MM.1S (cell line): ENCODE measurements at places on chromosomes 11 and 22.

DNA sequence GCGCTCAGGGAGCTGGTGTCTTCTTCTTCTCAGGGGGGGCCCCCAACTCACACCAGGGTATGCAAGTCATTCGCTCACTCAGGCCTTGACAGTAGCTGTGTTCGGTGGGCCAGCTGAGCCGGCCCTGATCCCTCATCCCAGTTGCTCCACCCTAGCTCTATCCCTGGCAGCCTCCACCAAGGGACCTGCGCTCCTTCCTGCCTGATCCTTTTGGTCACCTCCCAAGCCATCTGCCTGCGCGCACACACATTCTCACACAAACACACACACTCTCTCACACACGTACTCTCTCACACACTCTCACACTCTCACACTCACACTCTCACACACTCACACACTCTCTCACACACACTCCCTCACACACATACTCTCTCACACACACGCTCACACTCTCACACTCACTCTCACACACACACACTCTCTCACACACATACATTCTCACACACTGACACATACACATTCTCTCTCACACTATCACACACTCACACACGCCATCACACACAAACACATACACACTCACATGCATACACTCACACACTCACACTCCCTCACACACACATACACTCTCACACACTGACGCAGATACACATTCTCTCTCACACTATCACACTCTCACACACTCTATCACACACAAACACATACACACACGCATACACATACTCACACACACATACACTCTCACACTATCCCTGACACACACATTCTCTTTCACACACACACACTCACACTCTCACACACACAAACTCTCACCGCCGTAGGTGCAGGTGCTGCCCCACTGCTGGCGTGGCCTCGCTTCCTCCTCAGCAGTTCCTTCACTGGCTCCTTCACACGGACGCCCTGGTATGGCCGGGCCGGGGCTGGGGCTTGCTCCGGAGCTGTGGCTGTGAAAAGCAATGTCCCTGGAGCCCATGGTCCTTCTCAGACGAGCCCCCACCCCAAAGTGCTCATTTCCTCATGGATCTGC lies 20.8 kb downstream of the POU2AF1 start:
- no peak for DNase-seq

DNA sequence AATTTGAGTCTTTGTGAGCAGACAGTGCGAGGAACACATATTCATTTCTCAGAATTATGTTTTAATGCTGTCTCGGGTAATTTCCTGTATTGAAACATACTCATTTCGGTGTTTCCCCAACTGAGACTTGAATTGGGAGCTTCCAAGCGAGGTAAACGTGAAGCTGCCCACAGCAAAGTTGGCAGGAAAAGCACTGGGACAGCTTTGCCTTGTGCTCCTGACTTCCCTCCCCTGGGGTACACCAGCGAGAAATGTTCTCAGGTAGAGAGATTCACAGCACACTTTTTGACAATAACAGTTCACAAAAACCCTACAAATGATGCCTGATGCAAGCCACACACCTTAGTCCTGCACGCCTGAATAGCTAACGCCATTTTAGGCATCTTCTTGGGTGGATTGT lies 3.1 kb downstream of the HTR3B start:
- DNase-seq: no peak

- DNase-seq: no peak
These were observed 779 bp downstream of the SELENOH start for GRCh38 chr11:57742087-57742452.

- no peak for DNase-seq
These were observed 9.5 kb upstream of the OR5B12 start for GRCh38 chr11:58451585-58451984.

DNA sequence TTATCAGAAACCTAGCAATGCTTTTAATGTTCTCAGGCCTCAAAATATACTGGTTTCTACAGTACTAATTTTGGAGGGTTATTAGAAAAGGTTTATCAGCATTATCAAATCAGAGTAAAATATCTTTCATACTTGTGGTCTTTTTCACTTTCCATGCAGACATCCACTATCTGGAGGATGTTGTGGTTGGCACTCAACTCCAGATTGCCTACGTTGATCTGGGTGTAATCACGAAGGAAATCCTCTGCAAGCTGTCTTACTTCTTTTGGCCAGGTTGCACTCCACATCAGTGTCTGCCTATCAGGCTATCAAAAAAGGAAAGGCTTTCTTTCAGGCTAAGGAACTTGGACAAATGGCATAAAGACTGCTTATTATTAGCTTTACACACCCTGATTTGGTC lies 11.6 kb downstream of the DDX17 start:
- DNase-seq: no peak

- no peak for DNase-seq
These were observed 28.0 kb downstream of the ARHGAP1 start for GRCh38 chr11:46672381-46672839.

DNA sequence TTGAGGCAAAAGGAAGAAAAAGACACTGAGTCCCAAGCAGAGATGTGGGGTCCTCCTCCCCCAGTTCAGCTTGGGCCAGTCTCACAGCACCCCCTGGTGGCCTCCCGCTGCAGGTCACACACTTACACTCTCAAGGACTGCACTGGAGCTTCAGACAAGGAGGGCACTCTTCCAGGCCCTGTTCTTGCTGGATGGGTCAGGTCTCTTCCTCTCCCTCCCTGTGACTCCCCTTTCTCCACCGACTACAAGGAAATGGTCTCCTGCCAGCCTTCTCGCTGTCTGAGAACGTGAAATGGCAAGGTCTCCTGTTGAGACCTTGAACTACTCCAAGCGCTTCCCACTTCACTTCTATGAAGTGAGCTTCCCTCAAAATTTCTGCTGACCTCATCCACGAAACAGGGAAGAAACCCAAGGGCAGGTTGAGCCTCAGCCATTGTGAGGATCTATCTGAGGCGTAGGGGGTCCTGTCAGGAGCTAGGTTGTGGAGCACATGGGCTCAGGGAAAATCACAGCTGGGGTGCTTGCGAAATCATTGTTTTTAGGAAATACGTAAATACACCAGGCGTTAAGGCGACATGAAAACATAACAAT lies 11.2 kb upstream of the IGLL1 start:
- peak; percentile 51 for DNase-seq

DNA sequence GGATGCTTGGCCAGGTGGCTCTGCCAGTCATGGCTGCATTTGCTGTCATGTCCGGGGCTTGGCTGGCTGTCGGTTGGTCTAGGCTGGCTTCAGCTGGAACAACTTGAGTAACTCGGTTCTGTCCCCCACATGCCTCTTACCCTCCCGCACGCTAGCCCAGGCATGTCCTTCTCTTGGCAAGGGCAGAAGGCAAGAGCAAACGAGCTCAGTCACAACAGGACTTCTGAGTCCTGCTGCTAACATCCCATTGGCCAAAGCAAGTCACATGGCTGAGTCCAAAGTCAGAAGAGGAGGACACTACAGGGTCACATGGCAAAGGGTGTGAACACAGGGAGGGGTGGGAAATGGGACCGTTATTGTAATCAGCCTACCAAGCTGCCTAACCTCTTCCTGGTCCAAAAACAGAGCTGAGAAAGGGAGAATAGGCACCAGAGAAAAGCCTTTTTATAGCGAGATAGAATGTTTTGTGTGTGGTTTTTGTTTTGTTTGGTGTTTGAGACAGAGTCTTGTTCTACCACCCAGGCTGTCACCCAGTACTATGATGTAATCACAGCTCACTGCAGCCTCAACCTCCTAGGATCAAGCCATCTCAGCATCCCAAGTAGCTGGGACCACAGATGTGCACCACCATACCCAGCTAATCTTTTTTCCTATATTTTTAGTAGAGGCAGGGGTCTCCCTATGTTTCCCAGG lies 81.9 kb downstream of the MN1 start:
- DNase-seq: no peak

DNA sequence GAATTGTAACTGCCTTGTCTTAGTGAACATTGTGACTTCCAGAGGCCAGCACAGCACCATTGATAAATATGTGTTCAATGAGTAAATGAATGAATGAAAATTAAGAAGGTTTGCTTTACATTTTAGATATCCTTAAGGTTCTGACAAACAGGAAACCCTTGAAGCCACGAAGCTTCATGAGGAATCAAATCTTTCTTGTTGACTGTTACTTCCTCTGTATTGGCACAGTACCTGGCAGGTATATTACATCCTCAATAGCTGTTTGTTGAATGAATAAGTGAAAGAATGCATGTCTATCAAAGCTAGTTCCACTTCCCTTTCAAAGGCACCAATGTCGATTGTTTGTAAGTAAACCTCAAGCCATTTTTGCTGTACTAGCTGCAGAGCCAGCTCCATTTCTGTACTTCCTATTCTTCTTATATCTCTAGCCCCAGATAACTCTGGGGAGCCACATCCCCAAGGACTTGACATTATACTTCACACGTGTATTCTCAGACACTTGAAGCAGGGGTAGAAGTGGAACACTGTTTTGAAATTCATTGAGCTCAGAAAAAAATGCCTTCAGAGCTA lies 140.3 kb upstream of the RAG2 start:
- DNase-seq: no peak

DNA sequence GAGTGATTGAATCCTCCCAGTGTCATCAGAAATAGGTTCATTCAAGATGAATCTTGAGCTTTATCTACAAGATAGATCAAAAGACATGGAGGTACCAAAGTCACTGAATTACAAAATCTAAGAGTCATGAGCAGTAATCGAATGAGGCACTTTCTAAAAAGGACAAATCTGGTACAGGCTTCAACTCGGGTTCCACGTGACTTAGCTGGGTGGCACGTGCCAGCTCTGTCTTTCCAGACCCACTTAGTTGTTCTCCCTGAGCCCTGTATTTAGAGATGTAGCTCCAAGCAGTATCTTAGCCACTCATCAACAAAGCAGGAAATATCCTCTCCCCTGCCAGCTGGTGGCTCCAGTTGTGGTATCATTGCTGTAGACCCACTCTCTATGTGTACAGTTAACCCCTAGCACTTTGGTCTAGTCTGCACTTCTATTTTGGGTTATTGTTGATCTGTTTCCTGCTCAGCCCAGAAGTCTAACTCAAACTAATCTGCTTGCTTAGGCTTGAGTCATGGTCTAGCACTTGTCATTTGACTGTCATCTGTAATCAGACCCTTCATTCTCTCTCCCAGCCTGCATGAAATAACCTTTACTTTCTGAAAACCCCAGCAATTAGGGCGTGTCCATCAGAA lies 528.7 kb downstream of the ETS1 start:
- peak; percentile 26 for DNase-seq

- no peak for DNase-seq
These were observed 18.6 kb downstream of the PHLDB1 start for GRCh38 chr11:118625976-118626375.

GRCh38 chr11:48063424-48063978 lies 83.1 kb downstream of the PTPRJ start:
- no peak for DNase-seq

DNA sequence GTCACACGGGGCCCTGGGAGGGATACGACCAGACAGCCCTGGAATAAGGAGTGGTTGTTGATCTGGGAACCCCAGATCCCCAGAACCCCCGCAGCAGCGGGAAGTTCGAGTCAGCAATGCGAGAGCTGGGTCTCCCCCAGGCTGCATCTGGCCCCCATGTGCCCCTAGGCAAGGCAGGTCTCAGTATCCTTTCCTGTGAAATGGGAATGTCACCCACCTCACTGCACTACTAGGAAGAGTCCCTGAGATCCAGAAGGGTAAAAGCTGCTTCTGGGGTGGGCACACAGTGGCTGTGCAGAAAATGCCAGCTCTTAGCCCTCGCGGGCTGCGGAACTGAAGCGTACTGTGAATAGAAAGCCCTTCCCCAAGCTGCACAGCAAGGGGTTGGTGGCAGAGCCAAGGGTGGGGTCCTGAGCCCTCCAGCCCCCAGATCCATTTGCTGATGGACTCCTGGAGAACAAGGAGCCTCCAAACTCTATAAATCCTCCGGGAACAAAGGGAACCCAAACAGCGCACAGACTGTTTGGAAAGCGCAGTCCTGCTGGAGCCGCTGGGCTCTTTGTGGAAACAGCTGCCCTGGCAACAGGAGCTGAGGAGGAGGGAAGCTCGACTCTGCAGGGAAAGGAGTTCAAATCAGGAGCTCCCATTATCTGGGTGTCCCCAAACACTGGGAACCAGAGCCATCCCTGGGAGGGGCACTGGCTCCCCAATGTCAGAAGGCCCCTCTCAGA lies 68.2 kb upstream of the SHISAL1 start:
- DNase-seq: no peak

DNA sequence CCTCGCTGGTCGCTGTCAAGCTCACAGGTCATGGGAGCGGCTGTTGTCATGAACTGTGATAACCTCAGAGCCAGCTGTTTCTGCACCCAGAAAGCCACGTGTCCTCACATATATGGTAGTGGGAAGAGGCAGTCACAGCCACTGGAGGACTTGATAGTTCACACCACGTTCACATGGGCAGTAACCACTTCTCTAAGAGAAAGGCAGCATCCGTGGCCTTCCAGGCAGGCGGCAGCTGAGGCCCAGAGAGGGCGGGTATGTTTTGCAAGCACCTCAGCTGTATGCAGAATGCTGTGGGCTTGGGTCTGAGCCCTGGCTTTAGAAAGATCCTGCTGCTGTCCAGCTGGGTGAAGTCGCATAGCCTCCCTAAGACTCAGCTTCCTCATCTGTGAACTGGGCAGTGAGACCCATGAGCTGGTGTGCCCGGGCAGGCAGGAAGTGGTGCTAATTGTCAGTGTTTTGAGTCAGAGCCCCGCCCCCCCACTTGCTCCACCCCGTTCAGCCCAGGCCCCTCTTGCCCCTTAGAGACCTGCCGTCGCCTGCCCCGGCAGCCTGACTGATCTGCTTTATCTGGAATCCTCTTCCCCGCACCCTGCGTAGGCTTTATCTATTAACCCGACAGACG lies 13.3 kb downstream of the TTC38 start:
- no peak for DNase-seq

- peak; percentile 76 for DNase-seq
These were observed 6.3 kb upstream of the SYNGR1 start for GRCh38 chr22:39343259-39344045.

DNA sequence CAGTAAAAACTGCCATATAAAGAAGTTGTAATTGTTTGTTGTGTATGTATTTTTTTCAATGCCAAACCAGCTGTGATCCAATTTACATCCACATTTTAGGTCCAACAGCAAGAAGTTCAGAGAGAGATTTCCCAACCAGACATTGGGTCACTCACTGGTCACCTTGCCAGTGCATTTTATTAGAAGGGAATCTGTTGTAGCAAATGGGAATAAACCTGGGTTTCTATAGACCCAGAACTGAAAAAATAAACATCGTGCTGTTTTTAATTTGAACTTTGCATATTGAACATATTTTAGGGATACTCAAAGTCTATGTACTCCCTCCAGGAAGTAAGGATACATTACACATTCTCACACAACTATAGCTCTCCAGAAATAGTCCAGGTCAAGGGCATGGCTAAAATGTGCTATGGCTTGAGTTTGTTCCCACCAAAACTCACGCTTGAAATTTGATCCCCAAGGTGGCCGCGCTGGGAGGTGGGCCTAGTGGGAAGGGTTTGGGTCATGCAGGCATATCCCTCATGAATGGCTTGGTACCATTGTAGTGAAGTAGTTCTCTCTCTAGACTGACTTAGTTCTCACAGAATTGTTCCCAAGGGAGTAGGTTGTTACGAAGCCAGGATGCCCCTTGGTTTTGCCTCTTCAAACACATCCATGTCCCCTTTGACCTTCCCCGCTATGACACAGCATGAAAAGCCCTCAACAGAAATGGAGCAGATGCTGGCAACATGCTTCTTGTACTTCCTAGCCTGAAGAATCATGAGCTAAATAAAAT lies 90.9 kb downstream of the RRAS2 start:
- no peak for DNase-seq
